CD4-positive, alpha-beta T cell treated with Interleukin-17A for 4 hours (primary cell): ENCODE measurements at places on chromosomes 1 and 21.

- DNase-seq = no peak
Observed at GRCh38 chr1:19205845-19206244, 4.2 kb downstream of the UBR4 start.

DNA sequence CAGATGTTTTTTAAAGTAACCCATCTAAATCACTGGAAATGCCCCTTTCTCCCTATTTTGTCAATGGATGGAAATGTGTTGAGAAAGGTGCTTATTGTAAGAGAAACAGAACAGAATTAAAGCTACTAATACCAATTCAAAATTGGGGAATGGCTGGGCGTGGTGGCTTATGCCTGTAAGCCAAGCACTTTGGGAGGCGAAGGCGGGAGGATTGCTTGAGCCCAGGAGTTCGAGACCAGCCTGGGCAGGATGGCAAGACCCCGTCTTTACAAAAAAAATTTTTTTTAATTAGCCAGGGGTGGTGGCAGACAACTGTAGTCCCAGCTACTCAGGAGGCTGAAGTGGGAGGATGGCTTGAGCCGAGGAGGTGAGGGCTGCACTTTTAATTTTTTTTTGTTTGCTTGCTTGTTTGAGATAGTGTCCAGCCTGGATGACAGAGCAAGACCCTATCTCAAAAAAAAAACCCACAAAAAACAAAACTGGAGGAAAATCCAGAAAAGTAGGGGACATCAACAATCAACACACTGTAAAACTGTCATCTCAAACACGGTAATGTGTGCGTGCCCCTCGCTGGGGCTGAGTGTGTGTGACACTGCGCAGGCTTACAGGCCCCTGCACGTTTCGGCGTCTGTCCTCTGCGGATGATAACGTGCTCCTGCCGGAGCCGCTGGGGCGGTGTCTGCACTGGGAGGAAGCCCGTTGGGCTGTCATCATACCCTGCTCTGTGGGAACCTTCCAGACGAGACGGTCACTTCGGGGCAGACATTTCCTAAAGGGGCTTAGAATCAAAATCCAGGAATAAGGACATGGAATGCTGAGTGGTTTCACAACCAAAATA is 11.6 kb upstream of the POFUT2 start:
- no peak for DNase-seq

GRCh38 chr1:11444907-11445306 is 34.0 kb upstream of the DISP3 start:
- DNase-seq = no peak

GRCh38 chr1:169670836-169671235 is 40.6 kb downstream of the SELL start:
- peak; percentile 29 for DNase-seq

DNA sequence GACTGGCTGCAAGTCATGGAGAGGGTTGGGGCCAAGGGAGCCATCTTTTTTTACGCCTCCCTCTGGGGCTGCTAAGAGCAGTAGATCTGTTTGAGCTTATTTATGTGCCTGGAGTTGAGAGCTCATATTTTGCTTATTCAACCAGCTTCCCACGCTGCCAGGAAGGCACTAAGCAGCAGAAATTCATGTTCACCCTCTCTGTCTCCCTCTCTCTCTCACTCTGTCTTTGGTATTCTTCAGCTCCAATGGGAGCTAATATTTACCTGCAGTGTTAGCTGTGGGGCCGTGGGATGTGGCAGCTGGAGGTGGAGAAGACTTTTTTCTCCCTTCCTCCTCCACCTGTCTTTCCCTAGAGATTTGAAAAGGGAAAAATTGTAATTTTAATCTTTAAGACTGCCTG is 26.8 kb upstream of the CACNA1E start:
- DNase-seq = no peak
